ENCODE measurements at places on chromosomes 5 and 9.

DNA sequence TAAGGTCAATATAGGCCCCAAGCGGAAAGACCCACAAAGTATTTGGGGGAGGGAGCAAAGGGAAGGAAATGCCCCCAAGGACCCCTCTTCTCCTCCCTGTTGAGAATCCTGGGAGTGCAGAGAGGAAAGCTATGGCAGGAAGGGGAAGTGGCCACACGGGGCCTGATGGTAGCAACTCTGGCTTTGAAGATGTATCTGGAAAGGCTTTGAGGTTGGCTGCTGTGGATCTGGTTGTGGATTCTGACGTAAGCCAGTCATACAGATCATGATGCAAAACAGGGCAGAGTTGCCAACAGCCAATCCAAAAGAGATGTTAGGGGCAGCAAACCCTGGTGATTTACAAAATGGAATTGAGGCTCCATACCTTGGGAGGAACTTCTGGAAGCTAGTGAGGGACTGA lies 108.8 kb downstream of the PRKACG start:
- no peak for DNase-seq

GRCh38 chr9:94644543-94644942 lies 5.2 kb upstream of the FBP1 start:
- no peak for DNase-seq

- no peak for DNase-seq
Measured at GRCh38 chr9:124110307-124110915, 98.8 kb downstream of the LHX2 start.

DNA sequence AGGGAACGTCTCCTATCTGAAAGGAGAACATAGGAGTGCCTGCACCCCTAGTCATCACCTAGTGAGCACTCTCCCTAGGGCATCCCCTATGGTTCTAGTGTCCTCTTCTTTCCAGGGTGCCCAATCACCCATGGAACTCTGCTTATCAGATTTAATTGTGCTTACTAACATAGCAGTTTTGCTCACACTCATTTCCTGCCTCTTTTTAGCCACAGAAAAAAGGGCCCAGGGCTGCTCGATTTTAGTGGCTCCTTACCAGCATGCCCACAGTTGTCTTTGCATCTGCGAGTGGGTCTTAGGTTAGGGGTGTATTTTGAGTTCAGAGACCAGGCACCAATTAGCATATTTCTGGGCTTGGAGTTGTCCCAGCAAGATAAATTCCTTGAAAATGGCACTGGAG lies 1110.2 kb downstream of the TAF11L14 start:
- DNase-seq, result no peak

- no peak for DNase-seq
Measured at GRCh38 chr5:120803282-120803681, 339.2 kb downstream of the PRR16 start.

DNA sequence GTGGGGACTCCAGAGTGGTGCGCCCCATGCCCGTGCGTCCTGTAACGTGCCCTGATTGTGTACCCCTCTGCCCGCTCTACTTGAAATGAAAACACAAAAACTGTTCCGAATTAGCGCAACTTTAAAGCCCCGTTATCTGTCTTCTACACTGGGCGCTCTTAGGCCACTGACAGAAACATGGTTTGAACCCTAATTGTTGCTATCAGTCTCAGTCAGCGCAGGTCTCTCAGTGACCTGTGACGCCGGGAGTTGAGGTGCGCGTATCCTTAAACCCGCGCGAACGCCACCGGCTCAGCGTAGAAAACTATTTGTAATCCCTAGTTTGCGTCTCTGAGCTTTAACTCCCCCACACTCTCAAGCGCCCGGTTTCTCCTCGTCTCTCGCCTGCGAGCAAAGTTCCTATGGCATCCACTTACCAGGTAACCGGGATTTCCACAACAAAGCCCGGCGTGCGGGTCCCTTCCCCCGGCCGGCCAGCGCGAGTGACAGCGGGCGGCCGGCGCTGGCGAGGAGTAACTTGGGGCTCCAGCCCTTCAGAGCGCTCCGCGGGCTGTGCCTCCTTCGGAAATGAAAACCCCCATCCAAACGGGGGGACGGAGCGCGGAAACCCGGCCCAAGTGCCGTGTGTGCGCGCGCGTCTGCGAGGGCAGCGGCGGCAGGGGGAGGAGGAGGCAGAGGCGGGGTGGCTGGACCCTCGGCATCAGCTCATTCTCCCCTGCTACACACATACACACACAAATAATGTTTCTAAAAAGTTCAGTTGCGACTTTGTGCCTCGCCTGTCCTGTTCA lies 668 bp downstream of the GLIS3 start:
- no peak for DNase-seq

- no peak for DNase-seq
Measured at GRCh38 chr9:76558465-76558864, 99.5 kb downstream of the GCNT1 start.

- no peak for DNase-seq
Measured at GRCh38 chr5:145544401-145544800, 290.7 kb downstream of the PRELID2 start.

DNA sequence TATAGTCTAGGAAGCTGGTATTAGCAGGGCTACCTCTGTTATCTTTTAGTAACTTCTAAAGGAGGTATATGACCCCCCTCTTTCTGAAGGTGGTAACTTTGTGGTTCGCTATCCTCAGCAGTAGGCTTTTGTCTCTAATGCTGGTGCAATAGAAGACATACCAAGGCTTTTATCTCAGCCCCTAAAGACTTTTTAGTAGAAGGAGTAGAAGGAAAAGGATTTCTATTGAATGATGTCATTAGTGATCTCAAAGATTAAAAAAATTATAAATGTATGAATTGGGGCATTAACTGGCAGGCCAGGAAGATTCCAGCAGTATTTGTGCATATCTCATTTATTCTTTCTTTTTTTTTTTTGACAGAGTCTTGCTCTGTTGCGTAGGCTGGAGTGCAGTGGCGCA lies 78.2 kb downstream of the RAI14 start:
- DNase-seq, result no peak

DNA sequence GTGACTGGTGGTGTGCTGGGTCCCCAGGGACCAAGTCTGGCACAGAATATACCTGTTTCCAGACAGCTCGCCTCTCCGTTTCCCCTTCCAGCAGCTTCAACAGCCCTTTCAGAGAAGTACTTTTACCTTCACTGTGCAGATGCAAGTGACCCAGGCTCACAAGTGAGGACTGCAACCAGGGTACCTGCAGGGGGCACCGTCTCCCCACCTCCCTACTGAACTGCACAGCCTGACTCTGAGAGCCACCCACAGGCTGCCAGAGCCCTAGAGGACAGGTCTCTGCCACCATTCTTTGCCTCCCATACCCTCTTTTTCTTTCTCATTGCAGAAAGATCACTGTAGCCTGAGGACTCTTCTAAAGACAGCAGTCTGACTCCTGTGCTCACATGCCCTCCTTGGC lies 15.4 kb downstream of the IL9 start:
- DNase-seq, result no peak

DNA sequence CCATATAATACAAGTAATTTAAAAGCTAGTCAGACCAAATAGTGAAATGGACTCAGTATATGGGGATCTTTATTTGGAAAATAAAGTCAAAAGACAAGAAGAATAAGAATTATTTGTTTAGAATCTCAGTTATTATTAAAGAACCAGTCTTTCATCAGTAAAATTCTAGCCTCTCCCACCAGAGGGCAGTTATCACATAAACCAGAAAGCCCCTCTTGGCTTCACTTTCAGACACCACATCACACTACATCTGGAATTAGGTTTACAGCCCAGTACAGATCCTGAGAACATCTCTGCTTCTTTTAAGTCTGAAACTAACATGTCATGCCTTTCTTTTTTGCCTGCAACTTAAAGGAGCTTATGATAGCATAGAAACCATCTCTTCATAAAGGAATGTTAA lies 12.2 kb upstream of the HSPB3 start:
- DNase-seq, result no peak

DNA sequence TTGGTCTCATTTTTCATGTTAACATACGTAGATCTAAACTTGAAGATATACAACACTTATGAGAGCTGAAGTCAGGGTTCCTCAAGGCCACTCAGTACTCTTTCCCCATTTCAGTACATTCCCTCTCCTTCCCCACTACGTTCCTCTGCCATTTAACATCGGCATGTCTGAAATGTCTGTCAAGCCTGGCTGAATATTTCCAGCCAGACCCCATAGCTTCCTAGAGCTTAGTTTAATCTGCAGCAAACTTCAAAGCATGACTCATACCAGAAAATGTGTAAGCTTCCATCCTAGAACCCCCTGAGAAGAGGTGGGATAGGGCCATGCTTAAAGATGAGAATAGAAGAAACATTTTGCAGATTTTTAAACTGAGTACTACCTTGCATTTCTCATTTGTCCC lies 6.2 kb downstream of the GZMA start:
- no peak for DNase-seq

GRCh38 chr9:130541533-130541932 lies 37.8 kb upstream of the FUBP3 start:
- no peak for DNase-seq

DNA sequence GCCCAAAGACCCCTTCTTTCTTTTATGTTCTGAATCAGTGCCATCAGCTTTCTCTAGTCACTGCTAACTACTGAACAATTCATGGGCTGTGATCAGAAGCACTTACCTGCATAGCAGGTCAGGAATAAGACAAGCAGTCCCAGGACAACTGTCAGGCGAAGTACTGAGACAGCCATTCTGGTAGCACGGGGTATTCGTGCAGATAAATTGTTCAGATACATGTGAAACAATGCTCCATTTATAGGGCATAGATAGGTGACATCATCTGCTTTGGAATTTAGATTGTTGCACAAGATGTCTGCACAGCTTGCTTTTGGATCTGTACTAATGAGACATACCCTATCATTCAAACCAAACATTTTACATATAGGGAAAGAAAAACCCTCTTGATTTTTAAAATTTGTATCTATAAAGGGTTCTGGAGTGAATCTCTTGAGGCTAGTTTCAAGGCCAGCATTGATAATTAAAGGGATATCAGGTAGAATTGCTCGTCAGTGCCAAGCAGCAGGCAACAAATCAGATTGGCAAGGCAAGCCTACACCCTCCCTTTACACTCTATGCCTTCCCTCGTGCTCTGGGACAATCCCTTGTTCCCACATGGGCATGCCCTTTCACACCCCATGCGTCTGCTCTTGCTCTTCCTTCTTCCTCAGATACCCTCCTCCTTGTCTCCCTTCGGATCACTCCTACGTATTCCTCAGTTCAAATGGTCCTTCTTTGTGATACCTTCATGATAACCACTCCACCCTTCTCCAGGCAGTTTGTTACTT lies at the start of gene C5orf46:
TSS of gene C5orf46 (minus strand) at position 213 of the 770 bp plus-strand sequence. CDS start at position 176, 37 bp downstream.
- DNase-seq, result no peak

DNA sequence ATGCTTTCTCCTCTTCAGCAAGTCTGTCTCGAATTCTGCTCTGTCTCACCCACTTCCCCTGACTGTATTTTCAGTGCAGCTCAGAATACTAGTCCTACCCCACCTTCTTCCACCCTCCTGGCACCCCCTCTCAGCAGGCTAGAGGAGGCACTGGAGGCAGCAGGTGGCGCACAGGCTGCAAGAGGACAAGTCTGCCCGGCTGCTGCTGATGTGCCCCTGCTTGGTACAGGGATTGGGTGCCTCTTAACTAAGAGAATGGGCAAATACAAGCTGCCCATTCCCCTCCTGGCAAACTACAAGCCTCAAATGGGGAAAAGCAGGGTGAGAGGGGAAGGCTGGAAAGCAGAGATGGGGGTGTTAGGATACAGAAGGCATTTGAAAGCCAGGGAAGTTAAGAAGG lies 5.1 kb downstream of the TLN1 start:
- DNase-seq, result no peak

GRCh38 chr9:111969622-111970021 lies 73.0 kb downstream of the UGCG start:
- DNase-seq, result no peak

DNA sequence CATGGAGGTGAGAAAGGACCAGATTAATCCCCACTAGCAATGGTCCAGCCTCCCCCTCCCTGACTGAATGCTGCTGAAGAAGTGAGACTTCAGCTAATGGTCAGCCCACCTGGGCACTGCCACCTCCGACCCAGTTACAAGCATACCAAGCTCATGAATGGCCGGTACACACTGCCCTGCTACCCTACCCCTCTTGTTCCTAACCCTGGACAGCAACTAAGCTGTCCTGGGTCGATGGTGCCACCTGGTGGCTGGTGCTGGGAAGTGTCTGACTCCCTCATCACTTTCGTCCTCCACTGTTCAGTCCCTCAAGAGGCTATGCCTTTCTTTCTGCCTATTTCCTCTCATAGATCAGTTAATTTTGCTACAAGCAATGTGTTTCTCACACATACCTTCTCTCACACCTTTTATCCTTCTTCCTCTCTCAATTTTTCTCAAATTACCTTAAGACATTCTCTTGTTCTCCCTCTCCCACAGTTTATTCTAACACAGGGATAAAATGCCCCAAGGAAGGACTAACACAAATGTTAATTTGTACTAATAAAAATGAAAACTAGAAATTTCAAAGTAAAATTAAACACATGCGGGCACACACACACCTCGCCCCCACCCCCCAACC lies 42.4 kb downstream of the PAX5 start:
- DNase-seq, result no peak

- DNase-seq, result no peak
Measured at GRCh38 chr9:69885931-69886330, 65.3 kb downstream of the CFAP95 start.

DNA sequence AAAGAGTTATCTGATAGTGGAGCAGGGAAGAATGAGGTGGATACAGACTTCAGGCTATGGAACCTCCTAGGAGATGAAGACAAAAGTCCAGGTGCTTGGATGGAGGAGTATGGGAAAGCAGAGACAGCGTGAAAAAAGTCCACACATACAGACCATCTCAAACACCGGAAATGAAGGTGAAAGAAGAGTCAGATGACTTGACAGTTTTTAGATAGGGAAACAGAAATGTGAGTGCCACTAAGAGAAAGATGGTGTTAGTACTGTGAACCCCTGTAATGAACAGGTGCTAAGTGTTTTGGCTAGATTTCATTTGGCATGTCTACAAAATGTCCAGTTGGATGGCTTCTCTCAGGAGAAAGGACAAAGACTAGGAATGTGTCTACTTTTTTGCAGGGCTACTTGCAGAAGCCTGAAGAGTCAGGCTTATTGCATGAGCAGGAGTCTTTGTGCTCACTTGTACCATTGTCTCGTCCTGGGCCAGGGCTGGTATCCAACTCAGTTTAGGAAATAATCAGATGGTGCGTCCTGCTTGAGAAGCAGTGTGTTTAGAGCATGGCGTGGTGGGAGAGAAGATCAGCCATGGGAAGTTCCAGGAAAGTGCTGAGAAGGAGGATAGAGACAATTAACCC lies 90.6 kb upstream of the STARD4 start:
- DNase-seq, result no peak

- DNase-seq, result no peak
Measured at GRCh38 chr9:114722937-114723620, 41.1 kb upstream of the TEX48 start.

Measured in anterior cingulate cortex (tissue), 58 donors.